Fibroblast of skin of left quadriceps (primary cell): ENCODE measurements at places on chromosomes 13 and 19.

- peak; percentile 86 for DNase-seq
Measured at GRCh38 chr13:110869805-110870706, 44.8 kb downstream of the ANKRD10 start.

- DNase-seq: peak; percentile 62
Measured at GRCh38 chr13:109918179-109918711, 131.9 kb upstream of the IRS2 start.

DNA sequence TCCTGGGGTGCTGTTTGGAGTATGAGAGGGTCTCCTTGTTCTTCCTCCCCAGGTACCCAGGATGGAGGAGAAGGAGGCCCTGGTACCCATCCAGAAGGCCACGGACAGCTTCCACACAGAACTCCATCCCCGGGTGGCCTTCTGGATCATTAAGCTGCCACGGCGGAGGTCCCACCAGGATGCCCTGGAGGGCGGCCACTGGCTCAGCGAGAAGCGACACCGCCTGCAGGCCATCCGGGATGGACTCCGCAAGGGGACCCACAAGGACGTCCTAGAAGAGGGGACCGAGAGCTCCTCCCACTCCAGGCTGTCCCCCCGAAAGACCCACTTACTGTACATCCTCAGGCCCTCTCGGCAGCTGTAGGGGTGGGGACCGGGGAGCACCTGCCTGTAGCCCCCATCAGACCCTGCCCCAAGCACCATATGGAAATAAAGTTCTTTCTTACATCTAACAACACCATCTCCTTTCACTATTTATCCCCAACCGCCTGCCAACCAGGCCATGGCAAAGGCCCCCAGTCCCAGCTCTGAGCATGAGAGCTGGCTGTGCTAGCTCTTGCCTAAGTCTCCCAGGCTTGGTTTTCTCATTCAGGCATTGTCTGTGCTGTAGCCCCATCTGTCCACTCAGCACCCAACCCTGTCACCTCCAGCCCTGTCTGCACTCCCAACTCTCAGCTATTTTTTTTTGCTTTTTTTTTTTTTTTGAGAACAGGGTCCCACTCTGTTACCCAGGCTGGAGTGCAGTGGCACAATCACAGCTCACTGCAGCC, 11.2 kb downstream of the DKKL1 start:
- DNase-seq: no peak

- peak; percentile 6 for DNase-seq
Measured at GRCh38 chr13:38872693-38873092, 117.9 kb downstream of the STOML3 start.

DNA sequence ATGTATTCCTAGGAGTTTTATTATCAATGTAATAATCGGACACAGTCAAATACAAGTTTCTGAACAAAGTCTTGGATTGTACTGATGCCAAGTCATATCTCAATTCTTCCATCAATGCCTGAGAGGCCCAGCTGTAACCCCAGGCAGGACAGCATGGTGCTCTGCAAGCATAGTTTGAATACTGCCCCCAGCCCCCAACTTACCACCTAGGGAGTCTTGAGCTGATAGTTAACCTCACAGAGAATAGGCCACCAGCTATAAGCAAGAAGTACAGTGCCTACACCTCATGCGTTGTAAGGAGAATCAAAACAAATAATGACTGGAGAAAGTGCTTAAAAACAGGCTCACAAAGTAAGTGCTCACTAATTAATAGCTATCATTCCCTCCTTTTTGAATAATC, 2.7 kb downstream of the PROSER1 start:
- DNase-seq: no peak

DNA sequence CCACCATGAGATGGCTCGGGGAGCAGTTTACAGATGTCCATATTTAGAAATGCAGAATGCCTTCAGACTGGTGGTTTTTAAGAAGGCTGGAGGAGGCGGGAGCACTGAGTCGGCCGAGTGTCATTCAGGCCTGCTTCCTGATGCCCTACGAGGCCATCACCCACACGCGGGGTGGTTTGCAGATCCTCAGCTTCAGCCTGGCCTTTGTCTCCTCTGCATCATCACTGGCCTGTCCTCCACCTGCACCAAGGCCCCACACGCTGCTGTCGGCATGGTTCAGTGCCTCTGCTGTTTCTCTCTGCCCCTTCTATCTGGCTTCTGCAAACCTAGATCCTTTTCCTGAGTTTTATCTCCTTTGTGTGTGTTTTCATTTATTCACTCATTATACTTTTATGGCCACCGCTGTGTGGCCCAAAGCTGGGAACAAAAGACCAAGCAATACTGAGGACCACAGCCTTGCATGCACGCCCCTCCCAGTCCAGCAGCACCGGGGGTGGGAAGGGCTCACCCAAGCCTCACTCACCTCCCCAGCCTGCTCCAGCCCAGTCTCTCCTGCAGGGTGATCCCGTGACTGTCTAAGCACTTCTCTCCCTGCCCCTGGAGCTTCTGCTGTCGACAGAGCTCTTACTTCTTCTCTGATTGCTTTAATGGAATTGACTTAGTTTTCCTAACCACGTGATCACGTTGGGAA, 240.8 kb downstream of the TEX29 start:
- DNase-seq: no peak

DNA sequence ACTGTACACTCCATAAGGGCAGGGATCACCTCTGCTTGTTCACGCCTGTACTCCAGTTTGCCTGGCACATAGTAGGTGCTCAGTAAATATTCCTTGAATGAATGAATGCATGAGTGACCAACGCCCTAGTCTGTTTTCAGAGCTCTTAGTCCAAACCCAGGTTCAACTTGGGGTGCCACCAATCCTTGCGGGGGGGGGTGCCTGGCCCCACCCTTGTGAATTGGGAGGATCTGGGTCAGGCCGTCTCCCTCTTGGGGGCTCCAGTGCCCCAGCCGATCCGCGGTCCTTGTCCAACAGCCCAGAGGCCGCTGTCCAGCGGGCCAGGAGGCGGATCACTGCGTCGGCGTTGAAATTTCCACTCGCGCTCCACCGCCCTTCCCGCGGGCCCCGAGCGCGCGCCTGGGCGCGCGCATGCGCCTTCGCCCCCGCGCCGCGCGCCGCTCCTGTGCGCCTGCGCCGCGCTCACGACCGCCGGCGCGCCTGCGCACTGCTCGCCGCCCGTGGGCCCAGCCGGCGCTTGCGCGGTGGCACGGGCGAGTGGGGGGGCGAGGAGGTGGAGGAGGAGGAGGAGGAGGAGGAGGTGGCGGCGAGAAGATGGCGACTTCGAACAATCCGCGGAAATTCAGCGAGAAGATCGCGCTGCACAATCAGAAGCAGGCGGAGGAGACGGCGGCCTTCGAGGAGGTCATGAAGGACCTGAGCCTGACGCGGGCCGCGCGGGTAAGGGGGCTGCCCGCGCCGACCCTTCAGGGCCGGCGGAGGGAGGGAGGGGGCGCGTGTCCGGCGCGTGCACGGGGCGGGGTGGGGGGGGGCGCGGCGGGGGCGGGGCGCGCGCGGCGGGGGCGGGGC, at the start of gene CRTC1:
TSS of gene CRTC1 (plus strand) at position 572 of the 849 bp plus-strand sequence. CDS start at position 595, 23 bp downstream.
- peak; percentile 73 for DNase-seq

DNA sequence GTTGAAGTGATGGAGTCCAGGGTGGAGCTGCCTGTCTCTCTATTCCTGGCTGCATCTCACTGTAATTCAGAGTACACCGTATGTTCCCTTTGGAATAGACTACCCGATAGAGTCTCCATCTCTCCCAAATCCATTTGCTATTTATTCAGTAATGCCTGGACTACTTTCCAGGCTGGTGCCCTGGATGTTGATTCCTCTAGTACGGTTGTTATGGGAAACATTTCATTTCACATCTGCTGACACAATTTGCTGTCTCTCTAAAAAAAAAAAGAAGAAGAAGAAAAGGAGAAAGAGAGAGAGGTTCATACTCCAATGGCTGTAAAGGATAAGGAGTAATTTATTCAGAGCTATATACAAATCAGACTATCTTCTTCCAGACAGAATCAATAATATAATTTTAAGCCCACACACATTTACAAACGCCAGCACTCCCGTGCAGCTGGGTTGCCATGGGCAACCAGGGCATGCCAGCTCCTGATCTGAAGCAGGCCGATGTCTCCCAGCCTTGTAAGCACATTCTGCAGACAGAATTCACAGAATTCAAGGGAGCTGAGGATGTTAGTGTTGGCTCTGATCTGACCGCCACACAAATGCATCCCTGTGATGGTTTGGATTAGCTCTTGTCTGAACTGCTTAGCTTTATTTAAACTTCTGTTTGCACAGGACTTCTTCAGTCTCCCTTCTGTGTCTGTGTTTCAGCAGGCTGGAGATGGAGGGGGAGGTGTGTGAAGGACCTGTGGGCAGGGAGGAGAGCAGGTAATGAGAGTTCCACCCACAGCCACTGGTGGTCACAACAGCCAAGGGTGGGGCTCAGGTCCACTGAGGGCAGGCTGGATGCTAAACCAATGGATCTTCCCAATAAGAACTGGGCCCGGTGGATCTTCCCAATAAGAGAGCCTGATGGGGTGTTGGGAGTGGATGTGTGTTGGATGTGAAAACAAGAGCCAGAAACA, 66.0 kb downstream of the TEX26 start:
- no peak for DNase-seq

GRCh38 chr13:23074075-23074828, 106.5 kb upstream of the SGCG start:
- DNase-seq: no peak

DNA sequence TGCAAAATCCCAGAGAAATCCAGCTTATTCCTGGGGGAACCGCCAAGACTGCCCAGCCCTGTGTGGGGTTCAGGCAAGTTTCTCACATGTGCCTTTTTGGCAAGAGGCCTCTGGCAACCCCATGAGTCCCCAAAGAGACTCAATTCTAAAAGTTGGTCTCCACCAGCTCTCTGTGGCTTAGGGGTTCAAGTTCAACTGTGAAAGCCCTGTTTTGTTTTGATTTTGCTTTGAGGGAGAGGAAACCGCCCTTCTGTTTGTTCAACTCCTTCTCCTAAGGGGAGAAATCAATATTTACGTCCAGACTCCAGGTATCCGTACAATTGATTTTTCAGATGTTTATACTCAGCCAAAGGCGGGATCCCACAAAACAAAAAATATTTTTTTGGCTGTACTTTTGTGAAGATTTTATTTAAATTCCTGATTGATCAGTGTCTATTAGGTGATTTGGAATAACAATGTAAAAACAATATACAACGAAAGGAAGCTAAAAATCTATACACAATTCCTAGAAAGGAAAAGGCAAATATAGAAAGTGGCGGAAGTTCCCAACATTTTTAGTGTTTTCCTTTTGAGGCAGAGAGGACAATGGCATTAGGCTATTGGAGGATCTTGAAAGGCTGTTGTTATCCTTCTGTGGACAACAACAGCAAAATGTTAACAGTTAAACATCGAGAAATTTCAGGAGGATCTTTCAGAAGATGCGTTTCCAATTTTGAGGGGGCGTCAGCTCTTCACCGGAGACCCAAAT, 583 bp upstream of the LDLR start:
- DNase-seq: no peak

DNA sequence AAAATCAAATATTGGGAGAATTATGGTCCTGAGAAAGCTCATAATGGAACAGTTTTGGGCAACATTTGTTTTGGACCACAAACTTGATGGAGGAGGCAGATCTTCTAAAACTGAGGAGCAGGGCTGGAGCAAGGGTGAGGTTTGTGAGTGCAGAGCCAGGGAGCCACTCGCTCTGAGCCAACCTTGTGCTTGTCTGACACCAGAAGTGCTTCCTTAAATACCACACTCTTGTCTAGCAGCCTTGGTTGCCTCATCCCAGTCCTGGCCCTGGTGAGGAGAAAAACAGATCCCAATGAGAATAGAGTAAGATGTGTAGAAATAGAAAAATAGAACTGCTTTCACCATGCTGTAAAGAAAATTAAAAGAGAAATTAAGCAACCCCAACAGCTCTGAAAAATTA, 6.7 kb downstream of the ZNF317 start:
- no peak for DNase-seq

DNA sequence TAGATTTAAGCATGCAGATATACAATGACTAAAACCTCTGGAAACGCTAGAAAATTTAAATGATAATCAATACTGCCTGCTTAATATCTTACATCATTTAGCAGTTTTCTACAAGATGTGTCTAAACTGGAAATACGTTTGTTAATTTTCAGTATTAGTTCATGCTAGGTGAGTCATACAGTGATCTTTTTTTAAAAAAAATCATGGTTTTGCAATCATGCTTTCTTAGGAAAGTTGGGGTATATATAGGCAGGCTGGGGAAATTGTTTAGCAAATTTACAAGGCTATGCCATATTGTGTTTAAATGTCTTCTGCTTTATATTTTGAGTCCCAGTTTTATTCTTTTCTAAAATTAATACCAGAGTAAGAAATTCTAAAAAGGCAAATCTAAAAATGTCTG, 245.4 kb upstream of the SPRY2 start:
- no peak for DNase-seq

DNA sequence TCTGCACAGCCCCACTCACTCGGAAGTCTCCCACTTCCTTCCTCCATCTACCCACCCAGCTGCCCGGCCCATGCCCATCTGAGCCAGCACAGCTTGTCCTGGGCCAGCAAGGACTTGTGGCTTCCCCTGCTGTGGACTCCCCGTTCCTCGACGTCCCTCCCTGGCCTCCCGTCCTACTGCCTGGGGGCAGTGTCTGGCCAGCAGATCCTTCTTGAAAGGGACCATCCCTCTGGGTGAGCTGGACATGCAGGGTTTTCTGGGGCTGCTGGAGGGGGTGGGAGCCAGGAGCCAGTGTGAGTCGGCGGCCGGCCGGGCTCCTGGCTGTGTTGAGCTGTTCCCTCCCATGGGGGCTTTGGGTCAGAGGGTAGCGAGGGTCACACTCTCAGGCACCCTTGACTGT, 26.7 kb downstream of the CRTC1 start:
- no peak for DNase-seq

DNA sequence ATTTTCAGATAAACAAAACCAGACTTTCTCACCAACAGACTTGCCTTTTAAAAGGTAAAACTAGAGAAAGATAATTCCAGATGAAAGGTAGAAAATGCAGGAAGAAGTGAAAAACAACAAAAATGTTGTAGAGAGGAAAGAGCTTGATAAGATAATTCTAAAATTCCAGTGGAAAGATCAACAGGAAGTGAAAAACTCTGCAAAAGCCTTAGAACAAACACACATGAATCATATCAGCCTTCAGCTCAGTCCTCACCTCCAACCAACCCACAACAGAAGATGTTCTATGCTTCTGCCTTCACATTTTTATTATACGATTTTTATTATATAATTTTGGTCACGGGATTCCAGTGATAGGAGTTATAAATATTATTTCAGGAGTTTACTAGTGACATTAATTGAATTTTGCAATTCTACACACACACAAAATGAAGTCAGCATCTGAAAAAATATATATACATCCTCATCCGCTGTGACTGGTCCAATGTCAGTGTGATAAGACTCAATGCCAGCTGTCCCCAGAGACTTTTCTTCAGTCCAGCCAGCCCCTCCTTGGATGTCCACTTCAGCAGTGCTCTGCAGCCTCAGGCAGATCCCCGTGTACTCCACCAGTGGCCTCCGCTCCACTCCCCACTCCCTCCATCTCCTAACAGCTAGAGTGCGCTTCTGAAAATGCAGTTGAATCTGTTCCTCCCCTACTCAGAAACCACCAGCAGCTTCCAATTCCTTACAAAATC, 57.9 kb downstream of the GADD45B start:
- no peak for DNase-seq
